ENCODE measurements at places on chromosomes 7 and 10.

GRCh38 chr10:14605231-14605925 is 169.3 kb downstream of the FAM107B start:
- DNase-seq = no peak

DNA sequence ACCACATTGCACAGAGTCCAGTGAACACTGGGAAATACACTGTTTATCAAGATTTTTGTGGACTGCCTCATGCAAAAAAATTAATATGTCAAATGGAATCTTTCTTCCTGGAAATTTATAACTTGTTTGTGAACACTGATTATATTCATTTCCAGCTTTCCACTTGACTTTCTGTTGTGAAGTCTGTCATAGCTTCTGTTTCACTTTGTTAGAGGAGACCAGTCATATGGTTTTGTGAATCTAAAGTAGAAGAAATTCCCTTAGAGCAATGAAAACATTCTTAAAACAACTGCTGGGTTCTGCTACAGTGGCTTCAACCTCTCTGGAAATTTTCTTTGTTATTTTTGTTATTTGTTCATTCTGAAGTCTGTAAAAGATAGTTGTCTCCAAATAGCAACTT is 349.5 kb upstream of the NFE2L3 start:
- no peak for DNase-seq

- no peak for DNase-seq
Observed at GRCh38 chr7:38187794-38188440, 9.9 kb downstream of the STARD3NL start.

DNA sequence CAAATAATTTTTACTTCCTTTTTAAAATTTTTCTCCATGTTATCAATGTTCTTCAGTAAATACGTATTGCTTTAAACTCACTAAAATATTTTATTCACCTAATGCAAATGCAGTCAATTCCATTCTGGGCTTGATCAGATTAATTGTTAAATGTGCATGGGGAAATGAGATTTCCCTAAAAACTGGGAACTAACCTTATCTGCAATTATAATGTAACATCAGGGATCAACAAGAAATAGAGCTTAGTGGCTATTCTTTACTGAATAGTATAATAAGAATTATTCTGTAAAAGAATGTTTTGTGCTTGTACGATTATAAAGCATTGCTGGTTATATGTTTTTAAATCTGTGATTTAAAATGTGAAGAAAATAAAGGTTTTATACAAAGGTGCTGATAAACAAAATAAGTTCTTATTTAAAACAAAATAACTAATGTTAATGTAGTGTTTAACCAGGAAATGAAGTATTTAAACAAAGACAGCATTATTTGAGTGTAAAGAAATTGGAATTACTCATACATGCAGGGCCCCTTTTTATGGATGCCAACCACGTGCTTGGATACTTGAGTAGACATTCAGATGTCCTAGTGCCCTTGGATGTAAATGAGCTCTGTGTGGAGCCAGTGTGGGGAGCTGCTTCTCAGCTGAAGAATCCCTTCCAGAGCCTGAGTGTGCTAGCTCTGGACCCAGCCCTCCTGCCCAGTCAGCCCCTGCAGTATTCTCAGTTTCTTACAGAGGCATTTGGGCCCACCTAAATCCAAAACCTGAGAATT is 84.2 kb downstream of the REEP3 start:
- peak; percentile 89 for DNase-seq

DNA sequence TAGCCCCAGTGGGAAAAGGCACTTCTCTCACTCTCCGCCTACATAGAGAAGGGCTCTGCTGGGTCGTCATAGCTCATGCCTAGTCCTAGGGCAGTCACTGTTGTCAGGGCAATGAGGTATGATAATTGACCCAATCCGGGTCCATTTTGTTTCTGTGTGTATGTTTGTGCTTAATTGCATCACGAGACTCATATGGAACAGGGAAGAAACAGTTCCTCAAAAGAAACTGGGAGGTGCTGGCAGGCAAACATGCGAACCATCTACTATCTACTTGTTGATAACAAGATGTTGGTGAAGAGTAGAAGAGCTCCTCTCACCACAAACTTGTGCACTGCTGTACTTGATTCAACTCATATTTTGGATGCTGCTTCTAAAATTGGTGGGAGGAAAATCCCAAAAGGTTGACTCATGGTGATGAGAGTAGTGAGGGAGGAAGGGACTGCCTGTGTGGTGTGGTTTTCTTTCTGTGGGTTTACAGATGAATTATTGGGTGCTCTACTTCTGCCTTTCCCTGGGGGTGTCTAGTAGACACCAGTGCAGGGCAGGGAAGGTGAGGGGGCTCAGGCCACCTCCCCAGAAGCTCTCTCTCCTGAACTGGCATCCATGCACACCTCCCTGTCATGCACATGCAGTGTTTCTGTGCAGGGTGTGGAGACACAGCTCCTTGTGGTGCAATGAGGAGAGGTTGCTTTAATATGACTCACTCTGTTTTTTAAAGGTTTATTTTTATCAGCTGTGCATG is 29.4 kb downstream of the LSMEM1 start:
- DNase-seq = no peak

DNA sequence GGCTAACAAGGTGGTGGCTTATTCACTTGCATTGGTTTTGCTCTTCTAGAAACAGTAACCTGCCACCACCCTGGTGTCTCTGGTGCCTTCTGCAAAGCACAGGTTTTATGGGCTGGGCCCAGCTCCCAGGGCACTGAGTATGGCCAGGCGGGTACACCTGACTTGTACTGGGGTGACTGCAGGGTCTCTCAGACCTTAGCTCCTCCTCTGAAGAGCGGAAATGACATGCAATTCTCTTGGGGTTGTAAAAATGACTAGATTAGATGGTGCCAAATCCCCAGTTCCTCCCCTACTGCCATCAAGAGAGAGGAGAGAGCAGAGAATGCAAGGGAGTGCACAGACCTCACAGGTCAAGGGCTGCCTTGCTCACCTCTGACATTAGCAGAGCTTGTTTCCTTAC is 14.7 kb downstream of the ESYT2 start:
- DNase-seq = no peak

GRCh38 chr10:26841733-26842317 is 18.9 kb downstream of the ABI1 start:
- DNase-seq = no peak

GRCh38 chr7:143495851-143496250 is 18.2 kb downstream of the TAS2R41 start:
- no peak for DNase-seq

- DNase-seq = no peak
Observed at GRCh38 chr7:123974326-123974908, 49.4 kb downstream of the SPAM1 start.

GRCh38 chr7:128666200-128666599 is 5.9 kb upstream of the GARIN1A start:
- peak; percentile 69 for DNase-seq

GRCh38 chr10:116056445-116057293 is 216.3 kb downstream of the GFRA1 start:
- DNase-seq = no peak

DNA sequence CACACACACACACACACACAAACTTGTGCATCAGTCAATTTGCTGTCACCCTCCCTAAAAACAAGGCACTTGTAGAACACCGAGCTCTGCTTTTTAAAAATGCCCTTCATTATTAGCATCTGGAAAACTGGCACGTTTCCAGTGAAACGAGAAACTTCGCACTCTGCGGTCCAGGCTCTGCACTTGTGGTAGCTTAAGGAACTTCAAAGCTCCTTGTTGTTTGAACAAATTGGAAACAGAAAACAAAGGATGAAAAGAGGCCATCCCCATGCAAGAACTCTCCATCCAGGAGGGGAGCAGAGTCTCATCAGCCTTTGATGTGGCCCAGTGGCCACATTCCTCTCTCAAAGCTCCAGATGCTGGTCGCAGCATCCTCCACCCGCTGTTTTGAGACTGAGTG is 105.1 kb downstream of the C10orf90 start:
- DNase-seq = no peak

DNA sequence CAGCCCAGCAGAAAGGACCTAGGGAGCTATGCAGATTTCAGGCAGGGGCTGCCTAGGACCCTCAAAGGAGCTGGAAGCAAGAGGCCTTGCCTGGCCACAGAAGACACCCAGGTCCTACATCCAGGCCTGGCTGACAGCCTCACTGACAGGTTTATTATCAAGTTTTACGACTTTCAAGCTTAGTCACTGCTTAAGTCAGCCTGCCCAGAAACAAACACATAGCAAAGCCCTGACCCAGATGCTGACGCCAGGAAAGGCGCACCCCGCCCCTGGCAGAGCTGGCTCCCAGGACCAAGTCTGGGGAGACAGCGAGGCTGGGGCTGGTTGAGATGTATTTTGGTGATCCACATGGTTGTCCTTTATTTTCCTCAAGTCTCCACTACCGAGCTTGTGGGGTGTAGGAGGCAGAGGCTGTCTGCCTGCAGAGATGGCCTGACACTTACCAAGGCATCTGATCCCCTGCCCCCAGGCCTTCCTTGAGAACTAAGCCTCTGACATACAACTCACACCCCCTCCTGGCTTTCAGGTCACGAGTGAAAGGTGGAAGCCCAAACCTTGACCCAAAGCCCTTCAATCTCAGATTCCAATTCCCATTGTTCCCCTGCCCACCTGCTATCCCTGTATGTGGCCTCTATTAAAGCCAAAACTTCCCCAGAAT is 80.7 kb upstream of the EMX2 start:
- no peak for DNase-seq

GRCh38 chr7:98116656-98117461 is 10.2 kb downstream of the LMTK2 start:
- DNase-seq = no peak

GRCh38 chr7:43879477-43879876 is 10.2 kb upstream of the MRPS24 start:
- DNase-seq = no peak

- DNase-seq = no peak
Observed at GRCh38 chr10:50250096-50250854, 1.0 kb downstream of the ASAH2 start.

- no peak for DNase-seq
Observed at GRCh38 chr10:72409167-72409566, 54.4 kb upstream of the DNAJB12 start.

DNA sequence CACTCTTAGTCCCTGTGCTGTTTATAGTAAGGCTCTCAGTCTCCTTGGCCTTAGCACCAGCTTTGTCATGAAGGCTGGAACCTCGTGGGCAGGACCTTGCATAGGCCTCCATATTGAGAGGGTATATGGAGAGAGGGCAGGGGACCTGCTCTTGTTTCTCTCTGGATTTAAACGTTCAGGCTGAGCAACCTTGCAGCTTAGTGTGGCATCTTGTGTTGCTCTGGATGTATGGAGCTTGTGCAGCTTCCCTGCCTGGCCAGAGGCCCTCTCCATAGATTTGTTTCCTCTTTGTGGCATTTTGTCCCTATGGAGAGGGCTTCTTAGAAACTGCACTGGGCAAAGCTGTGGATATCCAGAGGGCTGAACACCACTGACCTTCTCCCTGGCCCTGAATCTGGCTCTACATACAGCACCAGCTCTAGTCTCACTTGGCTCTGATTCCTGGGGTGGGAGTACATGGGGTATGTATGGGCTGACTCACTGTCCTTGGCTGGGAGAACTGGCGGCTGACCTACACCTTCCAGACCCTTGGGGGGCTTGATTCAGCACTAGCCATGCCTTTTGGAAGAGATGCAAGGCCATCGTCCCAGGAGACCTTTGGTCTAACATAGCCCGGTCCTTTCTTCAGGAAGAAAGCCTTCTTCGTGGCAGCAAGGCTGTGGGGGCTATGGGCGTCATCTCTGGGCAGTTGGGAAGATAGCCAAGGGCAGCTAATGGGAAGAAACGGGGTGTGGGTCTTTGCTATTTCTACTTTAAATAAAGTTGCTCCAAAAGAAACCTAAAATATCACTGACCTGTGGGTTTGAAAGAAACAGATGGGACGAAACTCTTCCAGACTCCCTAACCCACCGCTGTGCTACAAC is 30.5 kb downstream of the ITPRIP start:
- DNase-seq = no peak

DNA sequence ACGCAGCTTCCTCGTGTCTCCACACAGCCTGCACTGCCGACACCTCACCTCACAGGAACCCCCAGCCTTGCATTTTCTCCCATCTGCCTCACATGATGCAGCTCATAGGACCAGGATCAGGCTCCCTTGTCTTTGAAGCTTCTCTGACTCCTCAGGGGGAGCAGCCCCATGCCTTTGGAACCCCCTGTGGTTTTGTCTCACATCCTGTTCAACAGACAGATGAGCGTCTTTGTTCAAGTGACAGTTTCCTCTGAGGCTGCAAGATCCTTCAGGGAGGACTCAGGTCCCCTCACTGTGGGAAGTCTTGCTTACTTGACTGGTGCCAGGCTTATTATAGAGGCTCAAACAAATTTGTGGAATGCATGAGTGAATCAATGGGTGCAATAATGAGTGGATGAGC is 667.1 kb downstream of the INHBA start:
- DNase-seq = no peak

DNA sequence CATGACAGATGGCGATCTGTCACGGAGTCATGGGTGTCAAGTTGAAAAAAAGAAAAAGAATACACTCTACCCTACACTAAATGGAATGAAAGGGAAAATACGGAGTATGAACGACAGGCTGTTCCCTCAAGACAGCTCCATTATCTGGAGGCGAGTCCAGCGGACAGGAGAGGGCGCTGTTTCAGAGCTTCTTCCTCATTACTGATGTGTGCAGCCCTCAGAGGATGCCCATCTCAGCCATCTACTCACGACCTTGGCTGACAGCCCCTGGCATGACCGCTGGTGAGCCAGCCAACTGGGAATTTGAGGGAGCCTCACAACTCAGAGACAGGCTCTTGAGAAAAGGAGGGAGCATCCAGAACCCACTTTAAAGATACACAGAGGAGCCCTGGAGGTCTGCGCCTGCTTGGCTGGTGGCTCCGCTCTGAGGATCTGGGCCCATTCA is 49.6 kb upstream of the SMNDC1 start:
- DNase-seq = peak; percentile 72

DNA sequence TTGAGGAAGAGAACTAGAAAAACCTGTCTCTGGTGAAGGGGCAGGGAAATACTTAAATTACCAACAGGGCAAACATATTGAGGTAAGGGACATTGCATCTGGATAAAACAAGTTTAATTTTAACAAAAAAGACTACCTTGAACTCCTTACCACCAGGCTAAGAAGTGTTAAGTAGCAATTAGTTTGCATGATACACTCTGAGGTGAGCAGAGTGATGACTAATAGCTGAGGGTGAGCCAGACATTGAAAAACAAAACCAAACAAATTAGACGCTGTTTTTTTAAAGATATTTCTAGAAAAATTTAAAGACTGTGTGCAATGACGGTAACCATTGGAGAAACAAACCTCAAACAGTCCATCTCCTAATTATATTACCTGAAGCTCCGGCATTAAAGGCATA is 105.9 kb downstream of the ANKRD7 start:
- DNase-seq = no peak

DNA sequence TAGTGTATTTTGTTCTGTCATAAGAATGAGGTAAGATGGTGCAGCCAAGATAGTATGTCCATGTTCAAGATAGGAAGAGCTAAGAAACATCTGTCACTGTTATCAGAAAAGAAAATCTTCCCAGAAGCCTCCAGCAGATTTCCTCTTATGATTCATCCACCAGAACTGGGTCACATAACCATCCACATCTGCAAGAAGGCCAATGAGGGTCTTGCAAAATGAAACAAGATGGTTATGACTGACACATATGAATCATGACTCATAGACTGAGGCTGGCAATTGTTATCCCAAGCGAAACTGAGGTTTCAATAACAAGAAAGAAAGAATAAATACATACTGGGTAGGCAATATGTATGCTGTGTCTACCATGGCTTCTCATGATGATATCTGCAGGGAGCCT is 30.3 kb downstream of the CCNJ start:
- DNase-seq = no peak
